HCT116 (cell line): ENCODE measurements at places on chromosomes 4 and X.

DNA sequence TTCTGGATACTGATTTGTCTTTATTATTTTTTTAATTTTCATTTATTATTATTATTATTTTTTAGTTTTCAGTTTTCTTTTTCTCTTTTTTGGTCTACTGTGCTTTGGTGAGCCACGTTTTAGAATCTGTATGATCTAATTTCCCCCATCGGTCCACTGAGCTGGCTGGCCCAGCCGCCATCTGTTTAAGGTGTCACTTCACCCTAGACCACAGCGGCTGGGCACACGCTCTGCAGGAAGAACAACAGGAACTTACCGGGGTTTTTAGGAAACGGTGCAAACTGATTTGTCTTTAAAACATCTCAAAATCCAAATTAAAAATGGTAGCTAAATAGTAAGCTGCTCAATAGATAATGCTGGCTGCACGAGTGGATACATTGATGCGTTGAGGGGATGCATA lies 48.8 kb upstream of the AMOT start:
- no peak for DNase-seq

DNA sequence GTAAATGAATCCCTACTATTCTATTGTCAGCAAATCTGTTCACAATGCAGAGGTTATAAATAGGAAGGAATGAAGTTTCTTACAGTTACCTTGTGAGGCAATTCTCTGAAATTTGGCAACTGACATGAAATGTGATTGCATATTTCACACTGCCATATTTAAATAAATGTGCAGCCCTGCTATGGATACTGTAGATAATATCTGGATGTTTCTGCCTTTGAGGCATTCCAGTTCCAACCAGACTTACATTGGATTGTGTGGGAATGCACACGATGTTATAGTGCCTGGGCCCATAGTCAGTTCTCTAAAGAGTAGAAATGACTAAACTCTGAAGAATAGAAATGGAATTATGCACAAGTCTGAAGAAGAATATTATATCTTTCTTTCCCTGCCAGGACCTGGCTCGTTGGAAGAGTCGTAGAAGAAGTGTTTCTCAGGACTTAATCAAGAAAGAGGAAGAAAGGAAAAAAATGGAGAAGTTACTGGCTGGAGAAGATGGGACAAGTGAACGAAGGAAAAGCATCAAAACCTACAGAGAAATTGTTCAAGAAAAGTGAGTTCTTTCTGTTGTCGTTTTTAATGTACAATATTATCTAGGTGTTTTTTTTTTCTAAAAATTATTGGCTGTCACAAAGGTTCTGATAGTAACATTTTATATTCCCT lies 102.7 kb downstream of the PHOX2B start:
- no peak for DNase-seq

DNA sequence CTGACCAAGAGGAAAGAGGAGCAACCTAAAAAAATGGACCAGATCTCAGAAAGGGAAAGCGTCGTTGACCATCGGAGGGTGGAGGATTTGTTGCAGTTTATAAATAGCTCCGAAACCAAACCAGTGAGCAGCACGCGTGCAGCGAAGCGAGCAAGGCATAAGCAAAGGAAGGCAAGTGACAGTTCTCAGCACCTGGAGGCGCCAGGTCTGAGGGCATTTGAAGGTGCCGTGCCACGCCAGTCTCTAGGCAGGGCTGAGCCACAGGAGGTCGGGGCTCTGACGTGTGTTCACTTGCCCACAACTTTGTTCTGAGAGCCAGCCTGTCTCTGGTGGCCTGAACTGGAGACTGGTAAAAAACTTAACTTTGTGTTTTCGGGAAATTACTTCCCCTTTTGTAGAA lies 59.7 kb downstream of the TNIP2 start:
- DNase-seq = no peak

DNA sequence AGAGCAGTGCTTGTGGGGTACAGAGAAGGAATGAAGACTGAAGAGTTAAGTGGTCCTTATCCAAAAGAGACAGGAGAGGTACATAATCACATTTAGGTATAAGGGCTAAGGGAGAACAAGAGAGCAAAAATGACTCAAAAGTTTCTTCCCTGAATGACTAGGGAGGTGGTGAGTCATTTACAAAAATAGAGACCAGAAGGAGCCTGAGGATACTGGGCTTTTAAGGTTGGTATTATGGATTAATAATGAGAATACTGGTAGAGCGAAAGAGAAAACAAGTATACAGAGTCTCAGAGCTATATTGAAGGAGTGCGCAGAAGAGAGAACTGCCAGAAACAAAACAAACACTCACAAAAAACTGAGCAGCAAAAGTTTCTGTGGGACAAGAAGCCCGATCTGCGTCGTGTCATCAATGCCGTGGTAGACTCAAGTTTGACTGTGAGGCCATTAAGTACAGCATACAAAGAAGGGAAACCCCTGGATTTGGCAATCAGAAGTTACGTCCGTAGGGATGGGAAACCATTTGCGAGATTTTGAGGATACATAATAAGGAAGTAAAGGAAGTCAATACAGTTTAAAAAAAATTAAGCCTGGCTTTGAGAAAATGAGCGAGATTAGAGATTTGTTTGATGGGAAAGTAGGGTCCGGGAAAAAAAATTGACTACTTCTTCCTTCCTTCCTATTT lies 129.1 kb upstream of the STIM2 start:
- DNase-seq = no peak

GRCh38 chrX:7145454-7145853 lies 2.1 kb upstream of the STS start:
- DNase-seq = no peak

DNA sequence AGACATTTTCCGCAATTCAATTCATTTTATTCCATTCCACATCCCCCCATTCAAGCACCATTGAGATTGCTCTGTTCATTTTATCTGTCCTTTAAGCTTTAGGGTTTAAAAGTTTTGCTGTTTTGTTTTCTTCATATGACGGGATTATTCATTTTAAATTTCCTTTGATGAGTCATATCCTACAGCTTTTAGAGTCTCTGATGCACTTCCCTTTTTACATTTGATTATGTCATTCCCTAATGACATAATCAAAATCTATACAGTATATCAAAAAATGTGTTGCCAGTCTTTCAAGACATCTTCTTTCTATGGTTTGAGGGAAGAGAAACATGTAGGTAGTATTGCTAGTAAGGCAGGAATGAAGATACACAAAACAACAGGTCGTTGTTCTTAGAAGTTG lies 456.3 kb downstream of the PDGFC start:
- DNase-seq = no peak

DNA sequence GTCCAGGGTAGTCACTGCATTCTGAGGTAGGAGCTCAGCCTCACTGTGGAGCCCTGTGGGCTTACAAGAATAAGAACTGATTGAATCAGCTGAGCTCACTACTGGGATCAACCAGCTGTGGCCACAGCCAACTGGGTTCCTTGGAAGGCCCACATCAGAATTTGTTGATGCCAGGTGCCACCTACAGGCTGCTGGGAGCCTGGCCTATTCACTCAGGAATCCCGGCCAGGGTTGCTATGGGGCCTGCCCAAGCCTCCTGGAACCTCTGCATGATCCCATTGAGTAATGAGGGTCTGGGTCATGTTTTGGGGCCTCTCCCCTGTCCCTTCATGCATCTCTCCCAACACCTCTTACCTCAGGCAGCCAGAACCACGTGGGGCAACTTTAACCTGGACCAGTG lies 53.9 kb upstream of the KIAA1210 start:
- DNase-seq = peak; percentile 18

- no peak for DNase-seq
Measured at GRCh38 chr4:1359144-1359501, 12.1 kb downstream of the UVSSA start.

DNA sequence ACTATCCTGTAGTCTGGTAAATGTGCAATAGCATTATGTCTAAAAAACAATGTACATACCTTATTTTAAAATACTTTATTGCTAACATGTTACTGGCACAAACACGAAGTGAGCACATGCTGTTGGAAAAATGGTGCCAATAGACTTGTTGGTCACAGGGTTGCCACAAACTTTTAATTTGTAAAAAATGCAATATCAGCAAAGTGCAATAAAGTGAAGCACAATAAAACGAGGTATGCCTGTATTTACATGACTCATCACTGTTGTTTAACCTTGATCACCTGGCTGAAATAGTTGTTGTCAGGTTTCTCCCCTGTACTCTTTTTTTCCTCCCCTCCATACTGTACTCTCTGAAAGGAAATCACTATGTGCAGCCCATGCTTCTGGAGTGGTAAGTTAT lies 56.5 kb downstream of the KLF8 start:
- no peak for DNase-seq

DNA sequence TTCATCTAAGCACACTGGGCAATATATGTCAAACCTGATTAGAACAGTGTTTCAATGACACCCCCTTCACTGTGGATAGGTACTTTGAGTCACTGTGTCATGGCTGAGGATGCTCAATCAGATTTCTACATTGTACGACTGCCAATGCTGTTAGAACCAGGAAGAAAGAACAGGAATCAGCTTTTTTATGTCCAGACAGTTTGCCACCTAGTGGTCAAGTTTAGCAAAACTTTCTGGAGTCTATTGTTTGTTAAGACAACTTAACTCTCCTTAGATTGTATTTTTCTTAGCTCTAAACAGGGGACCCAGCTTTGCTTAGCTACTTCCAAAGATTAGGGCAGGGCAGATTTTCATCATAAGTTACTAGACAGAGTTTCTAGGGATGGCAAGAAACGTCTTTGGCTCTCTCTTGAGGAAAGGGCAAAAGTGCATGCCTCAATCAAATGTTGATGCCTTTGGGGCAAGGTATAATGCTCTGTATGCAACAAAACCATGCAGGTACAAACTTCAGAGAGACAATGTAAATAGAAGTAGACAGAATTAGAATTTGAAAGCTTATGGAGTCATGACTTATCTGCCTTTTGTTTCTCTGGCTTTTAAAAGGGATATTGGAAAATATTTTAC lies 40.5 kb upstream of the BMP3 start:
- peak; percentile 50 for DNase-seq

GRCh38 chr4:101089168-101089567 lies 258.2 kb downstream of the PPP3CA start:
- no peak for DNase-seq

DNA sequence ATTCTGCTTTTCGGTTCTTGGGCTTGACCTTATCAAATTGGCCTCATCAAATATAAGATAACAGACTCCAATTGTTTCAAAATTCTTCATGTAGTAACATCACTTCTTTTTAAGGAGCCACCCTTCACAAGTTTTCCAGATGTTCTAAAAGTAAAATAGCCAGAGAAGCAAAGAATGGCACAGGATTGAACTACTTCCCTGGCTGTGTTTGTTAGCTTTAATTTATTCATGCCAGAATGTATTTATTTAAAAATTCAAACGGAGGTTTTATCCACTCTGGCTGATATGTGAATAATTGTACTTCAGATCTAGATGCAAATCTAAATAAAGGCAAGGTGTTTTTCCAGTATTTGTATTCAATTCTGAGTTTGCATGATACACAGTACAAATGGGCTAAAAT lies 581.3 kb upstream of the TENM3 start:
- DNase-seq = no peak

- no peak for DNase-seq
Measured at GRCh38 chr4:1625600-1626138, 58.4 kb downstream of the FAM53A start.

GRCh38 chrX:134603806-134604700 lies 54.2 kb downstream of the PLAC1 start:
- DNase-seq = peak; percentile 71

DNA sequence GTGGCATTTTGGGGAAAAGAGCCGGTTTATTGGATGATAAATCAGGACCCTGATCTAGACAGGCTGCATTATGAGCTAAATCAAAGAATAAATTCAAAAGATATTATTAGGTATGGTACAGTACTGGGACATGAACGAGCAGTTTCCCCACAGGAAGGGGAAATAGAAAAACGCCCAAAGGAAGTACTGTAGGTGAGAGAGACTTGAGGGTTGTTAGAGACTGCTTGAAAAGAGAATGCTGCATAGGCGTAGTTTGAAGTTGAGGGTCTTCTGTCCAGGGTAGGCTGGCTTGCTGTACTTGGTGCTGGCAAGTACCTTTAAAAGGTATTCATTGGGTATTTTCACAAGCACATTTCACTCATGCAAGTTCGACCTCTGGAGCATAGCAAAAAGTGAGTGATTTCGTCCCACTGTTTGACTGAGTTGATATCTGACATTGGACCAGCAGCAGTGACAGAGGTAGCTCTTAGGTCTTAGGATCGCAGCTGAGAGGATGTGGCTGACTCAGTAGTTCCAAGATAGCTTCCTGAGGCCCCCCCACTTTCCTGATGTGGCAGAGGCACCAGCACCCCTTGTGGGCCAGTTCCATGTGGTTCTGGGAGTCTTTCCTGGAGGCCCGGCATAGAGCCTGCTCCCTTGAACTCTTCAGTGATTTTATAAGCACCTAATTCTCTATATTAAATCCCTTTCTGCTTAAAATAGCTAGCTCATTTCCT lies 64.3 kb downstream of the TMEM131L start:
- DNase-seq = no peak

- DNase-seq = no peak
Measured at GRCh38 chr4:38591617-38592337, 72.2 kb upstream of the KLF3 start.

- no peak for DNase-seq
Measured at GRCh38 chrX:129461801-129462456, 61.4 kb downstream of the SMARCA1 start.

DNA sequence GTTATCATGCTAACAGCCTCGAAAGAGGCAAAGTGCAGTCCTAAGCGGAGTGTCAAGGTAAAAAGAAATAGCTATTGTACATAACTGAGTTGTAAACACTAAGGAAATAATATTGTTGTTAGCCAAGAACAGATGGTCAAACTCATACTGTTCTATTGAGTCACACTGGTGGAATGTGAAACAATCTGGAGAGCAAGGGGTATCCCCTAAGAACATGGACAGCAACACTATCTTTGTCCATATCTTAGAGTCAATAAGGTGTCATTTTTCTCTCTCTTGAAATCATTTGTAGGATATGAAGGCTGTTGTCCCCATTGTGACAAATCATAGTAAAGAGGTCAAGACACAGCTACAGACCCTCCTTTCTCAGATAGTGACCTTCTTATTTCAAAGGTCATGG lies 4.5 kb upstream of the PDGFC start:
- no peak for DNase-seq

DNA sequence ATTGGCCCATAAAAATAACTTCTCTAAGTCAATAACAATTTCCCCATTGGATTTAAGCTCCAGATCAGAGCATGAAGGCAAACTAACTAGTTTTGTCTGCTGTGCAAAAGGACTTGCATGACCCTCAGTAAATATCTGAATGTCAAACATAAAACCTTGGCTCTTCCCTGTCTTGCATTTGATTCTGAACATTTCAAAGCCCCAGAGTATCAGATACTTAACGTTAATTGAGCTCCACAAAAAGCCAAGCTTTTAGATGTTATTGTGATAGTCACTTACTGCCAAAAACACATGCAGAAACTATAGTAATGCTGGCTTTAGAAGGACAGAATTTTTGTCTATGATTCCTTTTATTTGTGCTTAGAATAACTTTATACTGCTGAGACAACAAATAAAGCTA lies 664.2 kb downstream of the ADGRL3 start:
- DNase-seq = no peak

GRCh38 chr4:167114416-167114971 lies 119.8 kb downstream of the SPOCK3 start:
- no peak for DNase-seq
